ENCODE measurements at places on chromosomes 2 and 18.

DNA sequence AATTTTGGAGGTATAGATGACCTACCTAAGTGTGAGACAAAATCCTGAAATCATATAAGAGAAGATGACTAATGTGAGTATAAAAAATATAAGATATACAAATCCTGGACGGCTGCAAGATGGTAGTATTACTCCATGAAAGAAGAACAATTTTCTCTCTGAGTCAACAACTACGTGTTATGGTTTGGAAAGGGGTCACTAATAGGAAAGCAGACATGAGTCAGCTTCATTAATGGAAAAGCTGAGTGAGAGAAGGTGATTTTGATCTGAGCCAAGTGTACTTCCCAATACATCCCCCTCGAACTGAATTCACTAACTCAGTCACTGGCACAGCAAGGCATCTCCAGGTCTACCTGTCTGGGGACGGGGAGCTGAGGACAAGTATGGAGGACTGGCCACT is 20.1 kb upstream of the SELENOI start:
- no peak for DNase-seq

DNA sequence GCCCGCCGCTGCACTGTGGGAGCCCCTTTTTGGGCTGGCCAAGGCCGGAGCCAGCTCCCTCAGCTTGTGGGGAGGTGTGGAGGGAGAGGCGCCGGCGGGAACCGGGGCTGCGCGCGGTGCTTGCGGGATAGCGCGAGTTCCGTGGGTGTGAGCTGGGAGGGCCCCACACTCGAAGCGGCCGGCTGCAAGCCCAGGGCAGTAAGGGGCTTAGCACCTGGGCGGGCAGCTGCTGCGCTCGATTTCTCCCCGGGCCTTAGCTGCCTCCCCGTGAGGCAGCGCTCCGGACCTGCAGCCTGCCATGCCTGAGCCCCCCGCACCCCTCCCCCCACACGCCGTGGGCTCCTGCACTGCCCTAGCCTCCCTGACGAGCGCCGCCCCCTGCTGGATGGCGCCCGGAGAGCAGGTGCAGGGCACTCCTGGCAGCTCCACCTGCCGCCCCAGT is 124.4 kb downstream of the CCDC178 start:
- DNase-seq = no peak

- DNase-seq = no peak
Observed at GRCh38 chr2:105777031-105777482, 32.3 kb downstream of the NCK2 start.

GRCh38 chr18:74734013-74734444 is 136.4 kb downstream of the ZNF407 start:
- DNase-seq = no peak

DNA sequence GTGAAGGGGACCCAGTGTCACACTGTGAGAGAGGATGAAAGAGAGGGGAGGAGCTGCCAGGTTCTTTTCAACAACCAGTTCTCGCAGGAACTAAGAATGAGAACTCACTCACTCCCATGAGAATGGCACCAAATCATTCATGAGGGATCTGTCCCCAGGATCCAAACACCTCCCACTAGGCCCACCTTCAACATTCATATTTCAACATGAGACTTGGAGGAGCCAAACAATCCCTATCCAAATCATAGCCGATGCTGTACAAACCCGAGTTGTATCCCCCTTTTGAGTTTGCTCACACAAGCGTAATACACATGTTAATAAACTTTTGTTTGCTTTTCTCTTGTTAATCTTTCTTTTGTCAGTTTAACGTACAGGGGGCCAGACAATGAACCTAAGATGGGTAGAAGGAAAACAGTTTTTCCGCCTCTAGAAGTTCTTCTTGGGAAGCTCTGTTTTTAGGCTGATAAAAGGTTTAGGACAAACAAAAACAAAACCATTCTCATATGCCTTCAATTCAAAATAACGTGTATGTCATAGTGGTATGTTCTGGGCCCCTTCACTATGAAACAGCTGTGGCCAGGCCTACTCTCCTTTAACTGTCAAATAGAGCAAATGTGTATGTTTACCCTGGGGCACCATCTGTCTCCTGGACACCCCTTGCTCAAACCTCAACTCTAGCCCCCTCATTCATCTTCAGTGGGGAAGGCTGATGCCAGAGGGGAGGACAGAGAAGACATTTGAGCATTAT is 9.1 kb upstream of the TMEM37 start:
- no peak for DNase-seq

DNA sequence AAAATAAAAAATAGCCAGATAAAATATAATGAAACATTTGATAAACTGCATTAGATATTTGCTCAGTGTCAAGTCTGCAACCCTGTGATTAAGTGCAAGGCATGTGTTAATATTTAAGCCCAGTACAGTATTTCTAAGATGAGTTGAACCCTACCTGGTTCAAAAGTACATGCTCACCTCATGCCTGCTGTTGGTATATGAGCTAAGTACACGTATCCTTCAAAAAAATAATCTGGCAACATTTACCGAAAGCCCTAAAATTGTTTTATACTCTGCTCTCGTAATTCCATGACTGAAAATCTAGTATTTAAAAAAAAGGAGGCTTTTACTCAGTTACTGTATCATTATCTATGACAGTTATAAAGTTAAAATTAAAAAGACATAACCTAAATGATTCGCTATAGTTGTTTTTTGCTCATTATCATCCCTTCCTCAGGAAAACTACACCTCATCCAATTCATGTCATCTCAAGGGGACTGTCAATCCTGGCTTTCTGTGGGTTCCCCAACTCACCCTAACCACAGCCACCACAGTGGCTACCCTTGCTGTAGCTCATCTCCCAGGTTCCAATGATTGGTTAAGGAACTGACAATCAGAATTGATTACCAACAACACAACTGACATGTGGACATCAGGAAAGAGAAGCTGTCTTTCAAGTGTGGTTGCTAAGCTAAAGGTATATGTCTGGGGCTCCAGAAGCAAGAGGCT is 10.6 kb downstream of the TLK1 start:
- no peak for DNase-seq

GRCh38 chr2:238399094-238399493 is 27.6 kb upstream of the ASB1 start:
- DNase-seq = no peak

DNA sequence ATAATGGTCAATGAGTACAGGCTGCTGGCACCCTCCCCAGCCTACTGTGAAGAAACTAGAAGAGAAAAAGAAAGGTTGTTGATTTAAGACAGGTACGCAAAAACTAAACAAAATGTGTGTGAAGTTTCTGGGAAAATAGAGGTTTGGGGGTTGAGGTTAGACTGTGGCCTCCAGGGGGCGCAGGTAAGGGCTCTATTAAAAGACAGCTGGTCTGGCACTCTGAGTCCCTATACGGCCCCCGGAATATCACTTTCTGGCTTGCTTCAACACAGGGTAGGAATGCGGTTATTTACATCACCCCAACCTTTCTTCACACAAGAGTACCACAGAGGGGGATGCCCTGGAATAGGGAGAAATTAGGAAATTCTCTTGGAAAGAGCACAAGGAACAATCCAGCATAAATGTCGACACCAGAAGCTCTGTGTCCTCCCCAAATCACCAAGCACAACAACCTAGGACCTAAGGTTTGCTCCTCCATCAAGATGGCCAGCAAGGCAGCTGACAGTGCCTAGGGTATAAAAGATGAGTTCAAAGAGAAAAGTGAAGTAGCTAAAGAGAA is 480.8 kb upstream of the KLHL29 start:
- peak; percentile 72 for DNase-seq

GRCh38 chr18:8938817-8939216 is 163.7 kb upstream of the NDUFV2 start:
- no peak for DNase-seq

DNA sequence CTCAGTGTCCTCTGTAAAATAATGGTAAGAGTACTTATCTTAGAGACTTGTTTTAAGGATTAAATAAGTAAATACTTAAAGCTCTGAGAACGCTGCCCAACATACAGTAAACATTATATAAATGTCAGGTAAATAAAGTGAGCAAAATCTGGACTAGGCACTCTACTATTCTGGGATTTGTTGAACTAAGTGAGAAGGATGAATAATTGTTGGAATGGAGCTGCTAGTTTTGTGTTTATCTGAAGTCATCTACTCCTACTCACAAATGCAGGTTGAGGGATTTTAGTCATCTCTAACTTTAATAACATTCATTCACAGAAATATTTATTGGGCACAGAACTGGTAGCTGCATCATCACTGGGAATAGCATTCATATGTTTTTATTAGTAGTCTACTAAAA is 103.4 kb downstream of the MEIS1 start:
- DNase-seq = no peak

DNA sequence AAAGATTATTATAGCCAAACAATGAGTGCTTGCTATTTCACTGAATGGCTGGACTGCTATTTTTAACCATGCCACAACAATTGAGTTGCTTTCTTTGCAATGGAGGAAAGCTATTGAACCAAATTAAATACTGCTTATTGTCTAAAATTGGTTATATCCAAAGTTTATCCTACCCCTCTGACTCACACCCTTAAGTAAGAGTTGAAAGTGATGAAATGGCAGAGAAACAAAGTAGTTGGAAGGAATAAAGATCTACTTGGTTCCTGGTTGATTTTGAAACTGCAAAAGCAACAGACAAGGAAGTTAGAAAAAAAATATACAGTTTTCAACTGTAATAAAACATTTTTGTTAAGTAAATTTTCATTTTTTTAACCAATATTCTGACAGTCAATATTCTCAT is 47.5 kb downstream of the EML4 start:
- DNase-seq = no peak

DNA sequence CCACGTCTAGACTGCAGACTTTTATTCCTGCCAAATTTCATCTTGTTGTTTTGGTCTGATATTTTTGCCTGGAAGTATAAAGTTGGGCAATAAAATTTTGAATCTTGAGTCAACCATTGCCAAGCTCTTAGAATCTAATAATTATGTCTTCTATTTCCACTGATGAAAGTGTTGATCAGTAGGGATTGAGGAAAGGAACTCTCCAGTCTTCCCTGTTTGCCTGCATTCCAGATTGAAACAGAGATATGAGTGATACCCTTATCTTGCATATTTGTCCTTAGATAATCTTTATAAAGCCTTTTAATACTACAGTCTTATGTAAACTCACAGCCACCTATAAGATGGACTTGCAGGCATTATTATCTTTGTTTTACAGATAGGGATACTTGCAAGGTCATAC is 45.5 kb upstream of the UBE2E3 start:
- DNase-seq = no peak

Data from nephron progenitor cell (in vitro differentiated cells).